ENCODE measurements at places on chromosomes 6 and 20.

DNA sequence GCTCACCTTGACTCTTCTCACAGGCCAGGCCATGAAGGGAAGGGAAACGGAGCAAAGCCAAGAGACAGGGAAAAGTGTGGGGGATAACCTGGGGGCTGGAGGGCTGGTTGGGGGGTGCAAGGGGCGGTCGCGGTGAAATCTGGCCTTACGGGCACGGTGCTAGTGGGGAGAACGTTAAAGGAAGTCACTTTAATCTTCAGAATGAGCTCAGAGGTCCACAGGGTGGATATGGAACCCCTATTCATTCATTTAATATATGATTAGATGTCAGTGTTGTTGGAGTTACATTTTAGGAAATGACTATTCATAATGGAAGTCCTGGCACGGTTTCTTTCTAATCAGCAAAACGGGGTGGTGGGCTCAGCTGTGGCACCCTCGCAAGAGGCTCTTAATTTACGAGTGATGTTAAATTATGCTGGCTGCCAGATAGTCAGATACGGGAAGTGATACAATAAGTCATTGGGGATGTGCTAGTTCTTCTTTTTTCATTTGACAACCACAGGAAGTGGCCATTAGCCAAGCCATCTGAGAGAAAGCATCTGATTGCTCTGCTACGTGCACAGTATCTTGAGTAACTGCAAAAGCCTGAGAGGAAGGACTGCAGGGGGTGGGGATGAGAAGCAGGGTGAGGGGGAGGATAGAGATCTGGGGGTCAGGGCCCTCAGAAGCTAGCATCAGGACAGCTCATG, 253.0 kb downstream of the QKI start:
- H3K27ac ChIP-seq = no peak overlapping the region
- H3K4me1 ChIP-seq = no peaks in the 10 kb centered on the region
- H3K36me3 ChIP-seq = no peaks in the 10 kb centered on the region

GRCh38 chr6:11909696-11910132, 102.4 kb upstream of the HIVEP1 start:
- H3K27ac ChIP-seq = no peak overlapping the region
- no peak overlapping the region for H3K4me3 ChIP-seq
- no peak for DNase-seq

DNA sequence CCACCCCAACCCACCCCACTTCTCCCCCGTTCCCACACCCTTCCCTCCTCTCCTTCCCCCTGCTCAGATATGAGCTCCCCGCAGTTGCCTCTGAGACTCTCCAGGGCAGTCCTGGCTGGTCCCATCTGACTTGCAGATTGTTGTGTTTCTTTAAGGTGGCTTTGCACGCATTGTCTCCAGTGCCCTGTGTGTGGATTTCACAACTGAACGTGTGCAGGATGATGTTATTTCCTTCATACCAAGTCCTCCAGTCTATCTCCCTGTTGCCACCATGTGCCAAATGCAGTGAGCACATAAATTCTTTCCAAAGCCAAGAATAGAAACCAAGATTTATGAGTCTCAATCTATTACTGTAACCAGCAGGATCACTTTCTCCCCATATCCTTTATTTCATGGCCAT, 79.1 kb downstream of the TMEM242 start:
- H3K27me3 ChIP-seq = no peaks in the 10 kb centered on the region
- H3K36me3 ChIP-seq = no peaks in the 10 kb centered on the region
- peaks cover 32% of the 10 kb centered on the region for H3K4me1 ChIP-seq
- DNase-seq = no peak
- H3K4me3 ChIP-seq = no peak overlapping the region
- no peak overlapping the region for H3K27ac ChIP-seq

GRCh38 chr6:116726947-116727346, 38.6 kb downstream of the FAM162B start:
- no peaks in the 10 kb centered on the region for H3K36me3 ChIP-seq
- no peak overlapping the region for H3K27ac ChIP-seq
- no peak overlapping the region for H3K4me3 ChIP-seq
- no peaks in the 10 kb centered on the region for H3K4me1 ChIP-seq
- H3K27me3 ChIP-seq = no peaks in the 10 kb centered on the region

DNA sequence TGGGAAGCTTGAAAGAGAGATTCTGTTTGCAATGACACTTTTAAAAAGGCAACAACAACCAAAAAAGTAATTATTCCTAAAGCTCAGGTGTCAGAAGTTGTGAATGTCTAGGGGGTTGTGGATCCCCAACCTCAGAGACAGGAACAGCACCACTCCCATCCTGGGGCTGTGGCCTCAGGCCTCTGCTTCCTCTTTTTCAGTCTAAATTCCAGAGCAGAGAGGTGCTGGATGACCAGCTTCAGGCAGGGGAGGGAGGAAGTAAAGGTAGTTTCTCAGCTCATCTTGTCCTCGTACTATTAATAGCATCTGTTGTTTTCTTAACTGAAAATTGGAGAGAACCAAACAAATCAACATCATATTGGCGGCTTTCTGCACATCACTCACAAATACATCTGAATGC, 8.3 kb downstream of the NT5E start:
- no peak overlapping the region for H3K4me3 ChIP-seq
- no peak overlapping the region for H3K27ac ChIP-seq
- no peaks in the 10 kb centered on the region for H3K27me3 ChIP-seq
- H3K36me3 ChIP-seq = no peaks in the 10 kb centered on the region

DNA sequence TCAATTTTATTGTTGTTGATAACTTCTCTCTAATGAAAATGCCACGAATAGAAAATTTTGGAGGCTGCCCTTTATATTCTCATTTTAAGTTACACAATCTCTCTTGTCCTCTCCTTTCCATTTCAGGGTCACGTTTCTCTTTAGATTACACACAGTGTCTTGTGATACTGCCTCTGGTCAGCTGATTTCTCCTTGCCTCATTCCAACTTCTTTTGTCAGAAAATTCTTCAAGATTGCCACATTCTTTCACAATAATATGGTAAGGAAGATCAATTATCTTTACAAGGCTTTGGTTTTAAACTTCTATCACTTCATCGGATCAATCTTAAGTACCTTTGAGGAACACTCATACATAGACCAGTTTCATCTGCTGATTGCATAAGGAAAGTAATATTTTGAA, 370.3 kb downstream of the RFPL4B start:
- no peaks in the 10 kb centered on the region for H3K4me1 ChIP-seq
- no peaks in the 10 kb centered on the region for H3K27me3 ChIP-seq
- DNase-seq = no peak
- no peak overlapping the region for H3K4me3 ChIP-seq
- no peak overlapping the region for H3K27ac ChIP-seq

DNA sequence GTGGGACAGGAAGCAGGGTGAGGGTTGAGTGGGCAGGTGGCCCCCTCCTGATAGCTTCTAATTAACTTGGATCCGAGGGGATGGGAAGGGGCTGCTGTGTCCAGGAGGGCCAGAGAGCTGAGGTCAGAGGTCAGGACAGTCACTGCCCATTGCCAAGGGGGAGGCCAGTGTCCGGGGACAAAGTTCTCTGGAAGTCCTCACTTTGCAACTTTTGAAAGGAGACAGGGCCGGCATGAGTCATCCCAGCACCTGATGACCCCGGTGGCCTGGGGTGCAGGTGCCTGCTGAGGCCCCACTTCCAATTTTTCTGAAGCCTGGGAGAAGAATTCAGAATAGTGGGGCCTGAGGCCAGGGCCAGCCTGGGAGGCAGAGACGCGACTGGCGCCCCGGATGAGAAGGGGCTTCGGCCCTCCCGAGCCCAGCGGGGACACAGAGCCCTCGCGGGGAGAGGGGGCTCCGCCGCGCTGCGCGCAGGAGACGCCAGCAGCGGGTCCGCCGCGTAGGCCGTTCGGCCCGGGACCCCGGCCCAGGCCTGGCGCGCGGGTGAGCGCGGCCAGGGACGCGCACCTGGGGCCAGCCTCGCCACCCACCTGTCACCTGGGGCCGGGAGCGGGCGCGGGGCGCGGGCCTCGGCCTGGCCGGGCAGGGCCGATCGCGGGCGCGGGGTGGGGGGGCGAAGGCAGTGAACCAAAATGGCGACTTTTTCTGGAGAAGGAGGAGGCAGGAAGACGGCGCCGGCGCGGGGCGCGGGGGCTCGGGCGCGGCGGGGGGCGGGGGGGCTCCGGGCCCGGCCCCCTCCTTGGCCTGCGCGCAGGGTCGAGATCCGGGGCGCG, 586 bp downstream of the ZNF512B start:
- H3K4me3 ChIP-seq = peak overlapping the region; percentile 45
- no peak for DNase-seq
- no peaks in the 10 kb centered on the region for H3K27me3 ChIP-seq
- H3K36me3 ChIP-seq = peaks cover 4% of the 10 kb centered on the region
- H3K27ac ChIP-seq = no peak overlapping the region

GRCh38 chr6:114342826-114343781, at the start of gene HS3ST5:
HS3ST5 (minus strand) TSS chr6:114343023; CDS start chr6:114062845, 280,178 bp downstream.
- no peaks in the 10 kb centered on the region for H3K27me3 ChIP-seq
- peak within 1 kb of the TSS; percentile 41 for H3K4me3 ChIP-seq
- H3K36me3 ChIP-seq = no peaks in the 10 kb centered on the region
- H3K27ac ChIP-seq = no peak within 1 kb of the TSS

- no peak overlapping the region for H3K27ac ChIP-seq
- H3K4me3 ChIP-seq = no peak overlapping the region
- no peaks in the 10 kb centered on the region for H3K27me3 ChIP-seq
- no peaks in the 10 kb centered on the region for H3K4me1 ChIP-seq
- DNase-seq = no peak
- no peaks in the 10 kb centered on the region for H3K36me3 ChIP-seq
Observed at GRCh38 chr6:46116289-46116688, 13.5 kb upstream of the ENPP4 start.

GRCh38 chr6:79544939-79545450, 7.8 kb upstream of the LCA5 start:
- H3K4me3 ChIP-seq = no peak overlapping the region
- no peaks in the 10 kb centered on the region for H3K27me3 ChIP-seq
- no peak overlapping the region for H3K27ac ChIP-seq
- peaks cover 19% of the 10 kb centered on the region for H3K4me1 ChIP-seq
- peak; percentile 39 for DNase-seq
- H3K36me3 ChIP-seq = no peaks in the 10 kb centered on the region

DNA sequence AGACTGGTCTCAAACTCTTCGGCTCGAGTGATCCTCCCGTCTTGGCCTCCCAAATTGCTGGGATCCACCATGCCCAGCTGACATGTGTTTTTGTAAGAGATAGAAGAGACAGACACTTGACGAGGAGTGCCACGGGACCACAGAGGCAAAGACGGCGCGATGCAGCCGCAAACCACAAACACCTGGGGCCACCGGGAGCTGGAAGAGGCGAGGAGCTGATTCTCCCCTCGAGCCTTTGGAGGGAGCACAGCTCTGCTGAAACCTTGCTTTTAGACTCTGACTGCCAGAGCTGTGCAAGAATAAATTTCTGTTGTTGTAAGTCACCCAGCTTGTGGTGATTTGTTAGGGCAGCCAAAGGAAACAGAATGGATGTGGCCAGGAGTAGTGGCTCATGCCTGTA, 46.9 kb downstream of the TFAP2C start:
- no peaks in the 10 kb centered on the region for H3K27me3 ChIP-seq
- H3K4me1 ChIP-seq = no peaks in the 10 kb centered on the region
- H3K27ac ChIP-seq = no peak overlapping the region
- H3K4me3 ChIP-seq = no peak overlapping the region
- H3K36me3 ChIP-seq = no peaks in the 10 kb centered on the region

All from body of pancreas (tissue), 4 donors.